Cardiac ventricle fibroblast (primary cell): ENCODE measurements at places on chromosomes 7 and 10. TPM values are rescaled to one million over a fixed set of nuclear protein-coding genes. Genes with fewer than 3 reads are reported as not detected.

The MXI1 gene
- 24.2 and 32.4 TPM in 2 replicates for total RNA-seq

The HGF gene
- total RNA-seq, result 264 and 285 TPM in 2 replicates

The VIPR2 gene
- total RNA-seq, result 0.06 TPM in 1 of 2 replicates, not detected in the other

The HABP2 gene
- total RNA-seq, result not detected in 2 replicates

The NKX2-3 gene
- not detected in 2 replicates for total RNA-seq

The STEAP4 gene
- 31.6 and 40.5 TPM in 2 replicates for total RNA-seq

The ZPBP gene
- not detected in 2 replicates for total RNA-seq

The NUDT5 gene
- 49.5 and 55.3 TPM in 2 replicates for total RNA-seq

The ADAM22 gene
- total RNA-seq, result 0.19 and 0.34 TPM in 2 replicates

The KIAA1549 gene
- 1.3 and 1.4 TPM in 2 replicates for total RNA-seq

The STAG3 gene
- total RNA-seq, result 0.87 and 2.6 TPM in 2 replicates

The ABCB1 gene
- 0.29 TPM in 1 of 2 replicates, not detected in the other for total RNA-seq

The NPY4R2 gene
- not detected in 2 replicates for total RNA-seq

The GPRIN2 gene
- not detected in 2 replicates for total RNA-seq

The FKBP6 gene
- total RNA-seq, result not detected in 2 replicates

The GFRA1 gene
- total RNA-seq, result 0.19 and 0.68 TPM in 2 replicates

The GPR37 gene
- 0.10 and 0.37 TPM in 2 replicates for total RNA-seq

The C7orf57 gene
- total RNA-seq, result not detected in 2 replicates

The ANKRD2 gene
- not detected in 2 replicates for total RNA-seq

The OR13A1 gene
- total RNA-seq, result not detected in 2 replicates

The ARHGAP22 gene
- total RNA-seq, result 8.0 and 10.5 TPM in 2 replicates

The AKR1B1 gene
- 163 and 188 TPM in 2 replicates for total RNA-seq

The MKX gene
- not detected in 2 replicates for total RNA-seq

The PGAM2 gene
- total RNA-seq, result not detected in 2 replicates

The LZTS2 gene
- total RNA-seq, result 68.6 and 89.0 TPM in 2 replicates

The DENND2A gene
- total RNA-seq, result 3.2 and 3.7 TPM in 2 replicates

The KNDC1 gene
- total RNA-seq, result 0.29 and 0.62 TPM in 2 replicates

The ADGRA1 gene
- total RNA-seq, result not detected in 2 replicates

The IL6 gene
- 3.1 and 5.2 TPM in 2 replicates for total RNA-seq

The TAS2R3 gene
- 0.54 and 0.69 TPM in 2 replicates for total RNA-seq

The PKD1L1 gene
- 0.29 and 0.69 TPM in 2 replicates for total RNA-seq

The CD36 gene
- 38.1 and 60.9 TPM in 2 replicates for total RNA-seq

The CYP2C9 gene
- total RNA-seq, result not detected in 2 replicates

The GSTO2 gene
- total RNA-seq, result 0.25 and 0.54 TPM in 2 replicates

The SEMA3D gene
- total RNA-seq, result 0.05 and 0.12 TPM in 2 replicates
